ENCODE measurements at places on chromosomes 5 and 9.

DNA sequence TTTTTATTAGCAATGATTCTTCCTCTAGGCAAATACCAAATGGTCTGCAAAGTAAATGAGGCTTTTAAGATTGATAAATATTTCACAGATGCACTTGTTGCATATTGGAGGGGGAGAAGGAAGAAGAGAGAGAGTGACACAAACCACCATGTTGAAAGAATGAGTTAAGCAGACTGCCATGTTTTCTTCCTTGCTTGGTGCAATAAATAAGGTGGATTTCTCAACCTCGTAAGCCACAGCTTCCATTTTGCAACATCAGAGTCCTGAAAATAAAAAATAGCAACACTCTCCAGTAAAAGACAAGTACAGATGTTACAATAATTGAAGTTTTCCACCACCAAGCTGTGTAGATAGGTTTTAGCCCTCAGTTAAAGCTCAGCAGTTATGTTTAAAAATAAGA is 202.9 kb downstream of the SGCD start:
- DNase-seq: no peak

DNA sequence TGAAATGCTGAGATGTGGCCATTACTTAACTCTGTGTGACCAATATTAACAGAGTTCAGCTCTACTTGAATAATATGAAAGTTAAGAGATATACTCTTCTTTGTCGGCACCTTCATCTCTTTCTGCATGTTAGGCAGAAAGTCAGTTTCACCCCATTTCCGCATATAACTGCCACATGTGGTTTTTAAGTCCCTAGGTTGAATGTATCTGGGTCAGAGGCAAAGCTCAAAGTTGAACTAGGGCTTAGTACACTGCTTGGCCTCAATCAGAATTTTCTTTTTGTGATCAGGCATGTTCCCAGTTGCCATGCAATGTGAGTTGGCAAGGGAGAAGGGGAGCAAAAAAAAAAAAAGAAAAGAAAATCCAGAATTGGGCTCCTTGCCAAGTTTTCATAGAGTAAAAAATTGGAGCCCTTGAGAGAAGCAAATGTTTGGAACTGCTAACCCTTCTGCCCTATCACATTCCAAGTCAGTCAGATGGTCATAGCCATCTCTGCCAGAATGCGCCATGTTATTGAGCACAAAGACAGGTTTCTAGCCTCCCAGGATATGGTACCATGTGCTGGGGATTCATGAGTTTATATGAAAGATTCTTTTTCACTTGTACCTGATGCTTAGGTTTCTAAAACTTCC is 251.2 kb upstream of the RORB start:
- no peak for DNase-seq

GRCh38 chr5:135881819-135882218 is 13.8 kb downstream of the IL9 start:
- no peak for DNase-seq

GRCh38 chr9:117448066-117448465 is 33.2 kb upstream of the ASTN2 start:
- DNase-seq: no peak

GRCh38 chr5:27845248-27845647 is 806.9 kb upstream of the CDH9 start:
- no peak for DNase-seq

DNA sequence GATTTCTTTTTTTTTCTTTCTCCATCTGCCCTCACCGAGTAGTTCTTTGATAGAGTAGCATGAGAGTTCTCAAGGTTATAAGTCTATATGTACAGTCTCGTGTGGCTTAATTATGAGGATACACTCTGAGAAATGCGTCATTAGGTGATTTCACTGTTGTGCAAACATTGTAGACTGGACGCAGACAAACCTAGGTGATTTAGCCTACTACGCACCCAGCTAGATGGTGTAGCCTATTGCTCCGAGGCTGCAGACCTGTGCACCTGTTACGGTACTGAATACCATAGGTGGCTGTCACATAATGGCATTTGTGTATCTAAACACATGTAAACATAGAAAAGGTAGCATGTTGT is 26.9 kb upstream of the CORO2A start:
- no peak for DNase-seq

- DNase-seq: no peak
Observed at GRCh38 chr9:37997636-37998374, 71.2 kb downstream of the SHB start.

- no peak for DNase-seq
Observed at GRCh38 chr5:168329302-168329701, 37.9 kb downstream of the WWC1 start.

DNA sequence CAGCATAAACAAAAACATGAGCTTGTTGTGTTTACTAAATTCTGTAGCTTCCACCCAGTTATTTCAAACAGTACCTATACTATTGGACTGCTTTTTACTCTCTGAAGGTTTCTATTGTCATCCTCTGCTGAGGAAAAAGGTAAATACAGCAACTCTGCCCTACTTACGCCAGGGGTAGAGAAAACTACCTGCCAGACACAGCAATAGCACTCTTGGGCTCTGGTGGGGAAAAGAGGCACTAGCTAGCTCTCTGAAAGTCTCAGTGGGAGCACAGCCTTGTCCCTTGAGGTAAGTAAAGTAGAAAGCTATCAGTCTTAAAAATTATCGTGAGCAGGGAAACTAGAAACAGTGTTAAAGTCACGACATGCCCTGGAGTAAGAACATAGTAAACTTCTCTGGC is 3.7 kb downstream of the HCN1 start:
- DNase-seq: no peak

- no peak for DNase-seq
Observed at GRCh38 chr5:74895906-74896305, 29.7 kb upstream of the FAM169A start.

DNA sequence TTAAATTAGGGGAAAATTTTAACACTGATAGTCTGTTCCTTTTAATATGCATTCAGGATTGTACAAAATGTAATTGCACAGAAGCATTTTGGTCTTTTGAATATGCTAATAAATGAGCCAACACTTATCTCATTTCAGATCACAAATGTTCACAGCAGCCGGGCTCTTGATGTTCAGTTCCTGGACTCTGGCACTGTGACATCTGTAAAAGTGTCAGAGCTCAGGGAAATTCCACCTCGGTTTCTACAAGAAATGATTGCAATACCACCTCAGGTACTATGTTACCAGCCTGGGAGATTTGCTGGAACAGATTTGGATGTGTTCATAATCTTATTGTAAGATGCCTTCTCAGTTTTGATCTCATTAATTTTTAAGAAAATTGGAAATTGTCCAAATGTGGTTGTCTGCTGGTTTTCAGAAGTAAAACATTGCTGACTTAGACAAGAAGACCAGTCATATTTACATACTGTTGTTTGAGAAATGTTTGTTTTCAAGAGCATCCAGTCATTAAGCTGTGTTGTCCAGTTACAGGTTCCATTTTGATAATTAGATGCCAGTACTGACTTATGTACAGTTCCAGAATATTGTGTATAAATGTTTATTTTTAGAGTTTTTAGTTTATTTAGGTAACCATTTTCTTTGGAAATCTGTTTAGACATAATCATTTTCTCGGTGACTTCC is 23.0 kb upstream of the TMOD1 start:
- no peak for DNase-seq

- DNase-seq: no peak
Observed at GRCh38 chr5:138824516-138824915, 50.6 kb downstream of the LRRTM2 start.

GRCh38 chr9:129597355-129598088 is 23.4 kb downstream of the C9orf50 start:
- no peak for DNase-seq

- no peak for DNase-seq
Observed at GRCh38 chr5:23169660-23170416, 316.7 kb upstream of the CDH12 start.

DNA sequence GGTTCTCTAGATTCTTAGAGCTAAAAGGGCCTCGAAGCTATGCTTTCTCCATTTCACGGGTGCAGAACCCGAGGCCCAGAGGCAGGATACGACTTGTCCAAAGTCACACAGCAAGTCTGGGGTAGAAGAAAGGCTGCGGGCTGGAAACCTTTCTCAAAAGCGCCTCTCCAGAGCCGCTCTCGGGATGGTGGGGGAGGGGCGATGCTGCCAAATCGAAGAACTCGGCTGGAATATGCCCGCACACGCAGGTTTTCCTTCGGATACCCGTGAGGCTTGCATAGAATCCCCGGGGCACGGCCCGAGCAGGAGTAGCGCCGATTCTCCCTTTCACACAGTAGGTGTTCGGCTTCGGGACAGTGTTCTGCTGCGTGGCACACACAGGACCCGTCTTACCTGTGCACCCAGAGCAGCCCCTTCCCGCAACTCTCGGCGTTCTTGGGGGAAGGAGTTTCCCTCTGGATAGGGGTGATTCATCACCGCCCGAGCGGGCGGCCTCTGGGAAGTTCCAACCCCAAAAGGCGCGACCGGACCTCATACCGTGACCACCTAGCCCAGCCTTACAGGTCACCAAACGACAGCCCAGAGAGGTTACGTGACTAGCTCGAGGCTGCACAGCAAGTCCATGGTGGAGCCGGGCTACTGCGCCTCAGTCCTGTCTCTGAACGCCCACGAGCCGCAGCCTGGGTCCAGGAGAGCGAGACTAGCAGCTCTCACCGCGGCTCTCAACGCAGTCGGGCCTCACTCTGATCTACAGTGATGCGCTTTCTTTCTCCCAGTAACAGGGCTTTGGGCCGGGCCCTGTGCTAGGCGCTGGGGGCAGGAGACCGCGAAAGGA is 4.1 kb downstream of the PAX5 start:
- no peak for DNase-seq

DNA sequence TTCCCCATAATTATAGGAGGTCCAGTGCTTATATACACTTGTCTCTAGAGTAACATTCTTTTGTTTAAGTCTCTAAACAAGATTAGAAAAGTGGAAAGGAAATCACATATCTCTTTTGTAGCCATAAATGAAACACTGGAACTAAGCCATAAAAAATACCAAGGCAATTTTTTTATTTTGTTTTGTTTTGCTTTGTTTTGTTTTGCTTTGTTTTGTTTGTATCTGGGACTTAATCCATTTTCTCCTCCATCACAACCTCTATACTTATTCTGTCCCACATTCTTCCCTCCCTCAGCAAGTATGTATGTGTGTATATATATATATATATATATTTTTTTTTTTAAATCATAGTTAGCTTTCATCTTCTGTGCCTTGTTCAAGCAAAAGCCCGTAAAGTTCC is 436.6 kb upstream of the MPDZ start:
- DNase-seq: no peak

GRCh38 chr5:128494516-128494915 is 43.5 kb downstream of the FBN2 start:
- DNase-seq: no peak

- no peak for DNase-seq
Observed at GRCh38 chr9:136092741-136093140, 2.3 kb downstream of the NACC2 start.

- no peak for DNase-seq
Observed at GRCh38 chr5:82620957-82621600, 342.9 kb upstream of the RPS23 start.

DNA sequence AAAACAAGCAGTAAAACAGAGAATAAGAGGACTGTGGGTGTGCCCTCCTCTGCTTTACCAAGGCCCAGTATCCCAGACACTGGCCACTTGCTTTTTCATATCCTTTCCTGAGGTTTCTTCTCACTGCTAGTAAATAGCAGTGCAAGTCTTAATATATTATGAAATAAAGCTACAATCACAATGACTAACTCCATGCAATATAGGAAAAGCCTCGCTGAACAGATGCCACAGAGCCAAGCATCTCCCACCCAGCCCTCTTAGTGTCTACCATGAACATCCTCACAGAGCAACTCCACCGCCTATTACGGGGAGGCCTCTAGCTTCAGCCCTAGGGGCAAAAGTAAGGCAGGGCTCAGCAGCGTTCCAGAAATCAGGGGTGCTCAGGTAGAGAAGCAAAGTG is 130.7 kb upstream of the LHFPL2 start:
- DNase-seq: no peak

GRCh38 chr9:119368681-119369581 is at the start of gene BRINP1:
TSS of gene BRINP1 (minus strand) at chr9:119369435. CDS start at chr9:119313355, 56,080 bp downstream.
- no peak for DNase-seq

DNA sequence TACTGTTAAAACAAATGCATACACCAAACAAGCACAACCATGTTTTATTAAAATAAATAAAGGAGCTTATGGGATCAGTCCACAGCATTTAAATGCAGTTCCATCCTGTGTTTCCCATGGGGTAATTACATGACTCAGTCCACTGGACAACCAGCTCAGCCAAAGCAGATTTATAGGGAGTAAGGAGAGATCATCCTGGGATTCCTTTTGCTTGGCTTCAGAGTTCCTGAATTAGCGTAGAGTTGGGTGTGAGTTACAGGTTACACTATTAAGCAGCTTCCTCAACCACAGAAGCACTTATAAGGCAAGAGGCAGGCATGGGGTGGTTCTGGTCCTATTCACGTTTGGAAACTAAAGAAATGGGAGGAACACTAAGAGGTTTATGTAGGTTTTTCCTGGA is 381.1 kb upstream of the ACTBL2 start:
- DNase-seq: no peak

Data from stimulated activated CD8-positive, alpha-beta memory T cell treated with anti-CD3 and anti-CD28 coated beads, Interleukin-15, amount 100 ng/mL, for 24 hours (primary cell).